ENCODE measurements at places on chromosomes 12 and 14.

GRCh38 chr14:24307575-24308341, at the start of gene CIDEB:
CIDEB (minus strand) TSS chr14:24307977; CDS start chr14:24307858, 119 bp downstream.
- peak; percentile 34 for DNase-seq

GRCh38 chr12:51021694-51022093, 4.5 kb downstream of the SLC11A2 start:
- no peak for DNase-seq

GRCh38 chr14:36430169-36430568, 89.9 kb downstream of the NKX2-1 start:
- no peak for DNase-seq

- no peak for DNase-seq
Measured at GRCh38 chr12:45388545-45388944, 172.7 kb downstream of the ANO6 start.

DNA sequence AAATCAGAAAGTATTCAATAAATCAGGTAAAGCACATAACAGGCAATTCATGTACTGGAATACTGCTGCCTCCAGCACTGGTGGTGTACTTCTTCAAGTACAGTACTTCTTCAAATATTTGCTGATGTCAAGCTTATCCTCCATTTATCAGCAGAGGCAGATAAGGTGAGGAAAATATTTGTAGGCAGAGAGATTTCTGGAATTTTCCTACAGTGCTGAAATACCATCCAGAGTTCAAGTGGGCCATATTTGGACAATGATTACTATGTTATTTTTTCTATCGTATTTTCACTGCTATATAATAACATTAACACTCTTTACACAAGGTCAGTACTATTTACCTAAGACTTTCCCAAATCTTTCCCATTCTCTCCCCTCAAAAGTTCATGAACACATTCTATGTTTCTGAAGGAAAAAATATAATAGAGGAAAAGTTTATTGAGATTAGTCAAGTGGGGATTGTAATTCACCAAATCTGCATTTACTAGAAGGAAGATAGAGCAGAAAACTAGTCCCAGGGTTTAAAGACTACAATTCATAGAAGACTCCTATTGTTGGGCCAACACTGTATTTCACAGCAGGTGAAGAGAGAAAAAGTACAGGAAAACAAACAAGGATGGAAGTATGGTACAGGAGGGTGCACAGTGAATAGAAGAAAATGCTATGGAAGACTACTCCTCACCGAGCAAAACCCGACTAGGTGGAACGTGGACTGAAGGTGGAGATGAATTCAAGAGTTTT, 141.1 kb downstream of the PAWR start:
- DNase-seq: no peak

GRCh38 chr14:66345986-66346385, 140.2 kb upstream of the CCDC196 start:
- no peak for DNase-seq

GRCh38 chr12:105418821-105419291, 88.4 kb downstream of the C12orf75 start:
- DNase-seq: no peak

GRCh38 chr12:128801879-128802391, 21.8 kb downstream of the SLC15A4 start:
- no peak for DNase-seq

GRCh38 chr12:106141452-106141851, 2.7 kb upstream of the NUAK1 start:
- no peak for DNase-seq

DNA sequence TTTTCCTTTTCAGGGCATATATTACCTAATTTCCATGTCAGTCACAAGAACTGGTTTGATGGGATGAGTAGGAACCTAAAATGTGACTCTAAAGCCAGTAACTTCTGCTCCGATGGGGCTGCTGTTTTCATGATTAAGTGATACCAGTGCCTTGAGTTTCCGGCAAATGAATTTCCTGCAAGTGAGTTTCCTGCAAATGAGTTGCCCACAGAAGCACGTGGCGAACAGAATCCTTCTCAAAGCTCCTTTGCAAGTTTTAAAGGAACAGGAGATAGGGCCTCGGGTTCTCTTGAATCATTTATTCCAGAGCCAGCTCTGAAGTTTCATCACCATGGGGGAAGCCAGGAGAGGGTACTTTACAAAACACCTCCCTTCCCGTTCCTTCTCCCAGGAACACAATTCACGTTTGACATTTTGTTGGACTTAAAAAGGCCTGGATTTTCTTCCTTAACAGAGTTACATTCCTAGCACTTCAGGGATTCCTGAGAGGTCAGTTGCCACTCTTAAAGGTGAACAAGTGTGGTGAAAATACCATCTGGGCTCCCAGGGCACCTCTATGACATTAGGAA, 2.2 kb upstream of the PPTC7 start:
- no peak for DNase-seq

DNA sequence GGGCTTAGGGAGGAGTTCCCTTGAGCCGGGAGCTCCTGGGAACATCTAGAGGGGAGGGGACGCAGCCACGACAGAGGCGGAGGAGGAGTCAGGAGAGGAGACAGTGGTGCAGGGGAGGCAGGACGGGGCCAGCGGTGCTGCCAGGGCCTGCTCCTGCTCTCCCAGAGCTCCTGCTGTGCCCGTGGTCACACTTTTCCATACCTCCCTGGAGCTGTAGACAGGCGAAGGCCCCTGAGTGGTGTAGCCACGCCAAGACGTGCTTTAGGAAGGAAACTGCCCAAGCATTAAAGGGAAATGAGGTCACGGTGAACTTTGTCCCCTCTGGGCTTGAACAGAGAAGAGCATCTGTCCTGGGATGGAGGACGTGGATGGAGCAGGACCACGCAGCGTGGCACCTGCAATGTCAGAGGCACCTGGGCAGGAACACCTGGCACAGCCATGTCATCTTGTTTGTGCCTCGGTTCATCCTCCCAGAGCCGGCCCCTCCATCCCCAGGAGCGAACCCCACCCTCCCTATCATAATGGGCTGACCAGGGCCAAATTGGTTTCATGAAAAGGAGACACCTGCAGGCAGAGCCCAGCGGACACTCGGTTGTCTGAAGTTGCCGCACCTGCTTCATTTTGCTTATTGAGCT, 239.5 kb upstream of the SFSWAP start:
- DNase-seq: no peak

DNA sequence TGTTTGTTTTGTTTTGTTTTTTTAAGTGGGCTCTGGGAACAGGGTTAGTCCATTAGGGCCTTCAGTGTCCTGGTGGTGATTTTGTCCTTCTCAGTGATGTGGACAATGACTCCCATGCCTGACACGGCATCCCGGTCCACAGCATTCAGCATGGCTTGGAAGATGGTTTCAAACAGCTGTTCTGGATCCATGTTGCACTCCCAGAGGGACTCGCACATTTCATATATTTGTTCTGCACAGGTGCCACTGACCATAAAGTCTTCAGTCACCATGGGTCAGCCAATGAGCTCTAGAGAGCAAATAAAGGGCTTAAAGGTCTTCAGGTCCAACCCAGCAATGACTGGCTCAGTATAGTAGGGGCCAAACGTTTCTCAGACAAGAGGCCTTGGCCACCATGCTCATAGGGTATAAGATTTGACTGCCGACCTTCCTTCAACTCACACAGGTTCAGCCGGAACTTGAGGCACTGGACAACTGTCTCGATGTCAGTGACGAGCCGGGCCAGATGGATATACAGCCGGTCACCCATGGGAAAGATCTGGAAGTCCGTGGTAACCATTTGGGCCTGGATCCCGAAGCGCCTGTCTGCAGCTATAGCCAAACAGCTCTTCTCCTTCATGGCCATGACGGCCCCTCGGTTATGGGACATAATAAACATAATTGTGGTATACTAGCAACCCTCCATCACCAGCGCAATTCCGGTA, 18.0 kb downstream of the OR10P1 start:
- no peak for DNase-seq

DNA sequence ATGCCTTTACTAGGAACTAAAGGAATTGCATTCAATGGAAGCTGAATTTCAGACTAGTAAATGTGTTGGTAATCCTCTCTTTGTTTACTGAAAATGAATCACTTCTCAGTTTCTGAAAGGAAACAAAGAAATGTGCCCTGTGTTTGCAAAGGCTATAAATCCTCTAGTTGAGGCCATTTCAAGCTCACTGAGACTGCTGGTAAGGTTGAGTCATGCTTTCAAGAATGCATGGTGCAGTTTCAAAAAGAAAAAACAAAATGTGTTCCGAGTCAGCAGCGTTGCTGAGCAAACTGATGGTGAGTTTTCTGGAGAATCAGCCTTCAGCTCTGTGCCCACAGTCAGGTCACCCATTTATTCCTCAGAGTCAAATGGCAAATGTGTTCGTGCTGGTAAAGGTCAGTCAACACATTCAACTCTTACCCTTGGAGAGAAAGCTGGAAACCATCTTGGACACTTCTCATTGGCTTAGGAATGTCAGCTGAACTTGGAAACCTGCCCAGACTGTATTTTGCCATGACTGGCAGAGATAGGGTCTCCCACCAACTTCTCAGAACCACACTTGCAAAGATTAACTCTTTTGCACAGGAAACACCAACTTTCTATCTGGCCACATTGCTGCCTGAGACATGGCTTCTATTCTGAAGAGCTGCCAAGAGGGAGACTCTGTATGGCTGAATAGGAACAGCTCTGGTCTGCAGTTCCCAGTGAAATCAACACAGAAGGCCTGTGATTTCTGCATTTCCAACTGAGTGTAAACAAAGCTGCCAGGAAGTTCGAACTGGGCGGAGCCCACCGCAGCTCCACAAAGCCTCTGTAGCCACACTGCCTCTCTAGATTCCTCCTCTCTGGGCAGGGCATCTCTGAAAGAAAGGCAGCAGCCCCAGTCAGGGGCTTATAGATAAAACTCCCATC, 484.4 kb downstream of the ATP23 start:
- no peak for DNase-seq

DNA sequence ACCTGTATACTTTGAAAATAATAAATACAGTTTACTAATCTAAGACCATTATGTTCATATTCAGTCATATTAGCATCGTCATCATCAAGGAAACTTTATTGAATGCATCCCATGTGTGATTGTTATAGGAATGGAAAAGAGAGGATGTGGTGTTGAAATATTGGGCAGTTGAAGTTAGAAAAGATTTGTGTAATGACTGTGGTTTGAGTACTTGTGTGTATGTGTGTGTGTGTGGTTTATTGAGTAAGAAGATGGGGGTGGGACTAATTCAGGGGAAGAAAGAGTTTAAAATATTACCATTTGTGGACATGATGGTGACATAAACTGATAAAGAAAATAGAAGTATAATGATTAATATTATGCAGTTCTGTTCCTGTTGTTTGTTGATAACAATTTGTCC, 238.7 kb upstream of the SEL1L start:
- DNase-seq: no peak

DNA sequence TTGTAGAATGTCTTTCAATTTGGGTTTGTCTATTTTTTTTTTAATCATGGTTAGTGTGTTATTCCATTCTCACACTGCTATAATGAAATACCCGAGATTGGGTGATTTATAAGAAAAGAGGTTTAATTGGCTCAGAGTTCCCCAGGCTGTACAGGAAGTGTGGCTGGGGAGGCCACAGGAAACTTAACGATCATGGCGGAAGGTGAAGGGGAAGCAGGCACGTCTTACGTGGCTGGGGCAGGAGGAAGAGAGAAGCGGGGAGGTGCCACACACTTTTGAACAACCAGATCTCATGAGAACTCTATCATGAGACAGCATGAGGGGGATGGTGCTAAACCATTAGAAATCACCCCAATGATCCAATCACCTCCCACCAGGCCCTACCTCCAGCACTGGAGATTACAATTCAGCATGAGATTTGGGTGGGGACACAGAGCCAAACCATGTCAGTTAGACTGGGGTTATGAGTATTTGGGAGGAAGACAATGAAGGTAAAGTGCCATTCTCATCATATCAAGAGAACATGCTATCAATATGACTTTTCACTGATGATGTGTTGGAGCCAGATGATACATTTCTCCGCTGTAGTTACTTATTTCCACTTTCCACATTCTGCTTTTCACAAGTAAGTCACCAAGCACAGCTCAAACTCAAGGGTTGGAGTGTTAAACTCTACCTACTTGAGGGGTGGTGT, 45.8 kb downstream of the AP5M1 start:
- no peak for DNase-seq

- DNase-seq: no peak
Measured at GRCh38 chr12:94586589-94587259, 63.6 kb downstream of the TMCC3 start.

Data from NCI-H2029 treated with DMSO at 0.1 percent for 48 hours (cell line).